ENCODE measurements at places on chromosomes 7 and 10. TPM values are rescaled to one million over a fixed set of nuclear protein-coding genes. Genes with fewer than 3 reads are reported as not detected.
A peak's percentile ranks its signal among the peaks of the same experiment; 100 is the strongest.

The CUZD1 gene
- 4.9 TPM for total RNA-seq

The POLL gene
- total RNA-seq, result 52.6 TPM

The NACAD gene
- 1.6 TPM for total RNA-seq

The ITPRID1 gene
- total RNA-seq, result not detected

The PRSS37 gene
- not detected for total RNA-seq

The RBM48 gene
- total RNA-seq, result 37.1 TPM

The TAS2R41 gene
- total RNA-seq, result 0.28 TPM

The ZNF212 gene
- 14.1 TPM for total RNA-seq

The TNPO3 gene
- total RNA-seq, result 26.5 TPM

The SLC26A3 gene
- total RNA-seq, result 0.93 TPM

The PNLIPRP3 gene
- total RNA-seq, result not detected

The CPVL gene
- 0.66 TPM for total RNA-seq

DNA sequence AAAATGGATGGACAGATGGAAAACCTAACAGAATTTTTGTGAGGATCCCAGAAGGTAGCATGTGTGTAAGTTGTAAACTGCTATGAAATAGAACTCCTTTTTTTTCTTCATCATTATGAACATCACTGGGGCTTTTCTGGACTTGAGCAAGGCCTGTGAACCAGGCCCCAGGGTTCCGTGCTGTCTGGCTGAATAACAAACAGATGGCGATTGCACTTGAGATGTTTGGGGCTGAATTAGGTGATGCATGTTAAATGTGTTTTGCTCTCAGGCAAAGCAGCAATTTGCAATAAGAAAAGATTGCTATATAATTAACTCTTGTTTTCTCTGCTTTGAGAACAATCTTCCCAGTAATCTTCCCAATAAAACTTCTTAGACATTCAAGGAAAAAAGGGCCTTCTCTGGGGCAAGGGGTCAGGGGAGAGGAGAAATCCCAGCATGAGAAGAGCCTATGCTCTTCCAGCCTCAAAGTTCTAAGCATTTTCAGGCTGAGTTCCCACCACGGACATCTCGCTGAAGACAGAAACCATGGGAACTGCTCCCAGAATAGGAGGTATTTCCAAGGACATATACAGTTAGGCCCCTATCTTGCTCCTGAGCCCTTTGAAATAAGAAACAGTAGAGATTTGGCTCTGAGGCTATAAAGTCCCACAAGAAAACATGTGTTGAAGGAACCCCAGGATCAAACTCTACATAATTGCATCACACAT, 98.7 kb downstream of the ITIH5 start:
- no peak for DNase-seq

DNA sequence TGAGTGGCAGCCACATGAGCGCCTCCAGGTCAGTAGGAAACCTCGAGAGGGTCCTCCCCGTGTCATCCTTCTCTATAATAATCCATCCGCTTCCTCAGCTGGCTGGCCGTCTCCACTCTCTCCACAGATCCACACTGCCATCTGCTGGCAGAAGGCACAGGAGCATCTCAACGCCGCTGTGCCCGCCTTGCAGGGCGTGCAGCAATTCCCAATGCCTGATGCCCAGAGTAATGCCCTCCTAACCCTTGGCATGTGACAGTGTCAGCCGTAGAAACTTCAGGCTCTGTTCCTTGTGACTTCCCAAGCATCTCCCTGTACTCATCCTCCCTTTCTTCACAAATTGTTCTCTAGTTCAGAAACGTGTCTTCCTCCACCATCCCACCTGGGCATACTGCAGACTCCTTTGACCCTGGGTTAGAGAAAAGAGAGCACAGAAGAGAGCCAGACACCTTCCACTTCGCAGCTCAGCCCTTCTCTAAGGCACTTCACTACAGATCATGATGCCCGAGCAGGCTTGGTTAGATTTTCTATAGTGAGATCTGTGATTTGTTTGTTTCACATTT, 70.8 kb downstream of the XPNPEP1 start:
- DNase-seq, result peak; percentile 51

GRCh38 chr7:158620418-158620817, 32.8 kb upstream of the PTPRN2 start:
- DNase-seq, result no peak

- DNase-seq, result peak; percentile 45
These were observed 10.7 kb upstream of the SLIT1 start for GRCh38 chr10:97196223-97197029.

GRCh38 chr7:67655168-67655567, 658.5 kb downstream of the TYW1 start:
- DNase-seq, result no peak

DNA sequence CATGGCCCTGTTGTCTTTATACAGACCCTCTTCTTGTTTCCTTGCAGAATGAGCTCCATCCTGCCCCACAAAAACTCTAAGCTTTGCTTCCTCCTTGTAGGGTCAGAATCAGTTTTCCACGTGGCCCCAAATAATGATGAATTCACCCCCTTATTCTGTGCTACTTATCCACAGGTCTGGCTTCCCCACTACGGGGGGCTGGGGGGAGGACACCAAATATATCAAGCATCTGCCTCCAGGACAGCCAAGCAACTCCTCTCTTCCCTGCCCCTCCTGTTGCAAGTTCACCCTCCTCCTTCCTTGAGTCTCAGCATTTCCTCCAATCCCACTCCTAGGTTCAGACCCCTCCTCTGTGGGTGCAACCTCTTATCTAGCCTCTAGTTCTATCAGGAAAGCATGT, 743.3 kb downstream of the GRID1 start:
- no peak for DNase-seq

GRCh38 chr10:110433740-110434139, 64.0 kb upstream of the DUSP5 start:
- DNase-seq, result no peak

- DNase-seq, result no peak
These were observed 21.6 kb upstream of the PDSS1 start for GRCh38 chr10:26675873-26676257.

DNA sequence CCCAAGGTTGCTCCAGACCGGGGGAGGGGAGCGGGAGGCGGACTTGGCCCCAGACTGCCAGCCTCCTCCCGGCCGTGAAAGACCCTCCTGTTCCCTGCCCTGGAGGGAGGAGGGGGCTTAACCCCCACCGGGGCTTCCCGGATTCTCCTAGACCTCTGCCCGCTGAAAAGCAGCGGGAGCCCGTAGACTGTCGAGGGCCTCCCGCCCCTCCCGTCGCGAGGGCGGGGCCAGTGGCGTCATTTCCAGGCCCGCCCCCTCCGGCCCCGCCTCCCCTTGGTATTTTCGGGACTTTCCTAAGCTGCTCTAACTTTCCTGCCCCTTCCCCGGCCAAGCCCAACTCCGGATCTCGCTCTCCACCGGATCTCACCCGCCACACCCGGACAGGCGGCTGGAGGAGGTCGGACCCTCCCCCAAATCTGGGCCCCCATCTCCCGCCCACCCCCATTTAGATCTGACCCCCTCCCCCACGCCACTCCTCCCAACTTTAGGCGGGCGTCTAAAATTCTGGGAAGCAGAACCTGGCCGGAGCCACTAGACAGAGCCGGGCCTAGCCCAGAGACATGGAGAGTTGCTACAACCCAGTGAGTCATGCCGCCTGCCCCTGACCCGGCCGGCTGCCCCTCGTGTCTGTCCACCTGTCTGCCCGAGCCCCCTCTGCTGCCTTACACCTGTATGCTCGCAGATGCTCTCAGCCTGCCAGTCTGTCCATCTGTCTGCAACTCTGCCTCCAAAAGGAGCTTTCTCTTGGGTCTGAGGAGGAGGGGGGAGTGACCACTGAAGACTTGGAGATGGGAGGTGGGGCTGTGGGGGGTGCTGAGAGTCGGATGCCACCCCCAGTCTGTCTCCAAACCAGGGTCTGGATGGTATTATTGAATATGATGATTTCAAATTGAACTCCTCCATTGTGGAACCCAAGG, at the start of gene NFKB2:
TSS of gene NFKB2 (plus strand) at position 306 of the 917 bp plus-strand sequence. CDS start at position 561, 255 bp downstream.
- DNase-seq, result peak; percentile 91

DNA sequence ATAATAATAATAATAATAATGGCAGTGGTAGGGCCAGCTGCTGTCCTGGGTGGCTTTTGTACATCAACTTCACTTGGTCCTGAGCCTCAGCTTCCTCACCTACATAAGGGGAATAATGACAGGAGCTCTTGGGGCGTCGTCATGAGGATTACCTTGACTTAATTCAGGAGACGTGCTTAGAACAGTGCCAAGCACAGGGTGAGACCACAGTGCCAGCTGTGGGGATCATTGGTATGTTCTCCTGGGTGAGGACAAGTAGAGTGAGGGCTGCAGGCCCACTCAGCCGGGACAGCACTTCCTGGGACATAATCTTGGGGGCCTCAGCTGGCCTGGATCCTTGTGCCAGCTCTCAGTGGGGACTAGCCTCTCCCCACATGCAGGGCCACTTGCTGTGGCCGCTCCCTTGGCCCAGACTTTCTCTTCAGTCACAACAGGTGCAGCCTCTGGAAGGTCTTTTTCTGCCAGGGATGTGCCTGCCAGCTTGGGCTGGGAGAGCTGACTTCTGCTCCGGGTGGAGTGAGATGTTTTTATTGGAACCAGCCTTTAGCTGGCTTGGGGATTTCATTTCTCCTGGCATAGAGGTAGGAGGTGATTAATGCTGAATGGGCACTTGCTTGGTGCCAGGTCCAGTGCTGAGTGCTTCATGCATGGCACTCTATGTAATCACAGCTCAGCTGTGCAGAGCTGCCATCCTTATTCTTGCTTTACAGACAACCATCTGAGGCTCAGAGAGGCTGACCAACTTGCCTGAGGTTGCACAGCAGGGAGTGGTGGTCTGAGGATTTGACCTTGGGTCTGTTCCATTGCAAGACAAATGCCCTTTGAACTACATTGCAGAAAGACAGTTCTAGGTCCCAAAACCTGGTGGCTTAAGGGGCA, 45.3 kb downstream of the TSPAN15 start:
- DNase-seq, result no peak

DNA sequence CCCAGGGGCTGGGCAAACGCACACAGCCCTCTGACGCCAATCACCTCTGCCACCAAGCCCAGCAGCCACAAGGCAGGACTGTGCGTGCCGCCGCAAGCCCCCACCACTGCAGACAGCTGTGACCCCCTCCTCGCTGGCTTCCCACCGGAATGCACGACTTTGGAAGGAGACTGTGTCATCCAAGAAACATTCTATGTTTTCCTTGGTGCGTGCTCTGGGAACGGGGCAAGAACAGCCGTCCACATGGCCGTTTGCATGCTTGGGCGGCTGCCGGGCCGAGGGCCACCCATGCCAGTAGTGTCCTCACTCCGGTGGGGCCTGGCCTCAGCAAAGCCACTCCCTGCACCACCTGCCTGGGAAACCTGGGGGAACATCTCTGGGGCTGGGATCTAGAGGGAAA, 17.6 kb upstream of the ELN start:
- no peak for DNase-seq

GRCh38 chr10:129771576-129771975, 192.5 kb downstream of the EBF3 start:
- no peak for DNase-seq

GRCh38 chr7:144378651-144379050, 23.4 kb downstream of the ARHGEF5 start:
- no peak for DNase-seq

DNA sequence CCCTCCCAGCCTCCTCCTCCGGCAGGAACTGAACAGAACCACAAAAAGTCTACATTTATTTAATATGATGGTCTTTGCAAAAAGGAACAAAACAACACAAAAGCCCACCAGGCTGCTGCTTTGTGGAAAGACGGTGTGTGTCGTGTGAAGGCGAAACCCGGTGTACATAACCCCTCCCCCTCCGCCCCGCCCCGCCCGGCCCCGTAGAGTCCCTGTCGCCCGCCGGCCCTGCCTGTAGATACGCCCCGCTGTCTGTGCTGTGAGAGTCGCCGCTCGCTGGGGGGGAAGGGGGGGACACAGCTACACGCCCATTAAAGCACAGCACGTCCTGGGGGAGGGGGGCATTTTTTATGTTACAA, 83.3 kb downstream of the PAX2 start:
- DNase-seq, result no peak

Data from T-cell (primary cell).